ENCODE measurements at places on chromosomes 5 and 9.

DNA sequence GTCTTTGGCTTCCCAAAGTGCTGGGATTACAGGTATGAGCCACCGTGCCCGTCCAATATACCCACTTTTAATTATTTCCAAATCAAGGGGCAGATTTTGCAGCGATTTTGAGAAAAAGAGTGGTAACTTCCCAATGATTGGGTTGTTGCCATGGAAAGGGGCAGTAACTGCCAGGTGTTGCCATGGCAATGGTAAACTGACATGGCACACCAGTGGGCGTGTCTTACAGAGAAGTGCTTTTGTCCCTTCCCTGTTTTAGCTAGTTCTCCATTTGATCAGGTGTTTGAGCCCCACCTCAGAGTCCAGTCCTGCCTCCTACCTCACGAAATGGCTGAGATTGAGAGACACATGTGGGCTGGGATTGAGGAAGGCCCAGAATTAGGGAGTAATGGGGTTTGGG is 86.3 kb upstream of the IER5L start:
- DNase-seq = no peak

- DNase-seq = no peak
Observed at GRCh38 chr5:95727764-95728191, 3.4 kb upstream of the RHOBTB3 start.

GRCh38 chr5:67262206-67262605 is 65.6 kb upstream of the CD180 start:
- no peak for DNase-seq

- DNase-seq = no peak
Observed at GRCh38 chr5:135600152-135600570, 21.4 kb upstream of the CXCL14 start.

DNA sequence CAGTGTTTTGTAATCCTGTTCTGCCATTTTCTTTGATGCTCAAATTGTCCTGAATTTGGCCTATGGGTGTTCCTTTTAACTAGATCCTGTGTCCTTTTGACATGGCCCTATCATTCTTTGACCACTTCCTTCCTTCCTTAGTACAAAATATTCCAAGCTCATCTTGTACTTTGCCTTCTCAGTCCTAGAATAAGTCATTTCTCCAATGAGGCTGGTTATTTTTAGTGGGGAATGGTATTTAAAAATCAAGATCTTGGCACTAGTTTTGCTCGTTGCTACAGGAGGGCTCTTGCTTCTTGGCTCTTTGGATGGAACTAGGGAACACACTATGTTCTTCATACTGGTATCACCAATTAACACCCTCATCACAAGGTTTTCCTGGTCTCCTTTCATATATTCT is 108.1 kb downstream of the UNC13B start:
- no peak for DNase-seq

DNA sequence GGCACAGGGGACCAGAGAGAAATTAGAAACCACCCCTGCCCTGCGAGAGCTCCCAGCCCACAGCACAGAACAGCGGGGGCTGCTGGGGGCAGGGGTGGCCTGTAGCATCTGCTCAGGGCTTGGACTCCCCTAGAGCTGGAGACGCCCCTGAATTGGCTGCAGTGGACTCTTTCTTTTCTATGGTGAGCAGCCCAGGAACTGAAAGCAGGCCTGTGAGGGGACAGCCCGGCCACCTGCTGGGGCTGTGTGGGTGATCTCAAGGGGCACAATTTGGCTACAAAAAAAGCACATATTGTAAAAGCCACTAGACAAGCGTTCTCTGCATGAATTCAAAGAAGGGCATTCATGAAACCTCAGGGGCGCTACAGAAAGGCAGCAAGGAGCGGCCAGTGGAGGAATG is 57.5 kb upstream of the ICE1 start:
- DNase-seq = no peak

DNA sequence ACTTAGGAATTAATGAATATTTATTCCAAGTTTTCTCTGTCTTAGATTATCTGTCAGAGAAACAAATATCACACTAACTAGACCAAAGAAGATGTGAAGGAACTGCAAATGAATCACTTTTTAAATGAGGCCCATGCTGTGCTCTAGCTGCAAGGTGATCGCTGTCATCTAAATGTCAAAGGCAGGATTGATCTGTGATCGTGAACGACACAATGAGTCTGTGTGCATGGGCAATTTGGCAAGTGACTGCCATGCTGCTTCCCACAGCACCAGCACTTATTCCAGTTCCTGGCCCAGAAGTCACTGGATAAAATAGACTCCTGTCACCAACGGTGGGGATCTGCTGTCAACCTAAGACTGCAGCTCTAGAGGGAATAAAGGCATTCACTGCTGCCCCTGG is 141.2 kb downstream of the TRIM36 start:
- DNase-seq = no peak

DNA sequence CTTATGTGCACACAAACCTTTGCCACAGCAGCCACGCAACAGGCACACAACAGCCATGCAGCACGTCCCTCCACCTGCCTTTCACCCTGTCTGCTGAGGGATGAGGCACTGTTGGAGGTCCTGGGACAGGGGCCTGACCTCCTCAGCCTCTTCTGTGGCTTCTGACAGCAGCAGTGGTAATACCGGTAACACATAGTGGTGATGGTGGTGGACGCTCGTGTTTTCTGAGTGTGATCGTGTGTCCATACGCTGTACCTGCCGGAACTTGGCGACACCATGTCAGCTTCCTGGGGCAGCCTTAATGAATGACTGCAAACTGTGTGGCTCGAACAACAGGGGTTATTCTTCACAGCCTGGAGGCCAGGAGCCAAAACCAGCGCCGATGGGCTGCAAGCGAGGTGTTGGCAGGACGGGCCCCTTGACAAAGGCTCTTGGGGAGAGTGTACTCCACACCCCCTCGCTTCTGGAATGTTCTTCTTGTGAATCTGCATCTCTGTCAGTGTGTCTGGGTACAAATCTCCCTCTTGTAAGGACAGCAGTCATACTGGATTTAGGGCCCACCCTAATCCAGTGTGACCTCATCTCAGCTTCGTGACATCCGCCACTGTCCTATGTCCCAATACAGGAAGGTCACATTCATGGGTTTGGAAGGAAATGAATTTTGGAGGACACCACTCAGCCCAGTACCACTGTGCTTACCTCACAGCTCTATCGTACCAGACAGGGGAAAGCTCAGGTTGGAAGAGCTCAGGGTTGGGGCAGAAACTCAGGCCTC is 55.3 kb upstream of the EXOC3 start:
- DNase-seq = no peak

DNA sequence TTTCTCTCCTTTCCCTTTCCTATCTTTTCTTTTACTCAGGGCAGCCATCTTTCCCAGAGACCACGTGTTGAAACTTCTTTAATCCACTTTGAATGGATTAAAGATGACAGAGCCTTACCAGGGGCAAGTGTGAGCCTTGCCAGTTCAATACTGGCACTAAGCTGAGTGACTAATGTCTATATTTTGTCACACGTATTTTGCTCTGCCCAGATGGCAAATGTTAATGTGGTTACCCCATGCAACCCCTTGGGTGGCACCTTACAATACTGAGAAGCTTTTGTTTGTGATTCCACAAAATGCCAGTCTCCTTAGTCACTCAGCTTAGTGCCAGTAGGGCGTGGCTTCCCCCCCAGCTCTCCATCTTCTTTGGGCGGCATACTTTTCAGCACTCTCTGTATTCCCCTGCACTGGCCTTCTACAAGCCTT is 24.8 kb downstream of the ANXA1 start:
- DNase-seq = peak; percentile 79

DNA sequence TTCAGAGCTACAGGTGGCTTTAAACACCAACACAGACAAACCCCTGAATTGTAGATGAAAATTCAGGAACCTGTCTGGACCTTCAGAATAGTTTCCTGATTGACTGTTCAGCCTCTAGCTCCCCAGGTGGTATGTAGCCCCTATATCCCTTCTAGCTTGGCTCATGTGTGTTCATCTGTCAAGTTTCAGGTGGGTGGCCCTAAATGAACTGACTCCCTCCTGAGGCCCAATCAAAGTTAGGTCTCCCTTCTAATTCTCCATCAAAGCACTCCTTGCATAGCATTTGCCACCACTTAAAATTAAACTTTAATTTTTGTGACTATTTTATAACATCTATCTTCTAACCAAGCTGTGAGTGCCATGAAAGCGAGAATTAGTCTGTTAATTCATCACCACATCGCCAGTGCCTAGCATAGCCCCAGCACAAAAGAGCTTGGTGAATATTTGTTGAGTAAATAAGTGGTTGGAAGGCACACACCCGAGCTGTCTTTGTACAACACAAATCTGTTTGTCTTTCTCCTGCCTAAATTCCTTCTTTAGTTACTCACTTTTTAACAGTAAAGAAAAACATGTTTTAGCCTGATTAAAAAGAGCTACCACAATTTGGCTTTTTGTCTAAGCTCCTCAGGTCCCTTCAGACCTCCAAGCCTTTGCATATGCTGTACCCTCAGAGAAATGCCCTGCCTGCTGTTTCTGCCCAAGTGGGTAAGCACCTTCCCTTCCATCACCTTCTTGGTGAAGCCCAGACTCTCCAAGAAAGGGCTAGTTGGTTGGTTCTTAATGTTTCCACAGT is 138.1 kb upstream of the HMHB1 start:
- no peak for DNase-seq

DNA sequence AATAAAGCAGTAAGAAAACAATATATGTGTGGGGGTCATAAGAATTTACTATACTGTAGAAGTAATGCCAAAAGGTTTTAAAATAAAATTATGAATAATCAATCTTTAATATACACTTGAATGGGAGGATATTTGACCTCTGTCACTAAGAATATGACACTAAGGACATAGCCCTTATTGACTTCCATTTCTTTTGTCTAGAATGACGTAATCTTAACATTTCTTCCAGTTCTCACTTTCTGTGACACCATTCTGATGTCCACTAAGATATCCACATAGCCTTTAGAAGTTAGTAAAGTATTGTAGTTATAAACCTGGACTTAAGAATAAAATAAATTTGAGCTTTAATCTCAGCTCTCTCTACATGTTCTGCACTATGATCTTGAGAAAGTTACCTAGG is 1050.7 kb downstream of the TLE4 start:
- no peak for DNase-seq

GRCh38 chr5:79653843-79654242 is 35.8 kb upstream of the CMYA5 start:
- peak; percentile 63 for DNase-seq

GRCh38 chr5:44932922-44933585 is 124.3 kb downstream of the MRPS30 start:
- no peak for DNase-seq

DNA sequence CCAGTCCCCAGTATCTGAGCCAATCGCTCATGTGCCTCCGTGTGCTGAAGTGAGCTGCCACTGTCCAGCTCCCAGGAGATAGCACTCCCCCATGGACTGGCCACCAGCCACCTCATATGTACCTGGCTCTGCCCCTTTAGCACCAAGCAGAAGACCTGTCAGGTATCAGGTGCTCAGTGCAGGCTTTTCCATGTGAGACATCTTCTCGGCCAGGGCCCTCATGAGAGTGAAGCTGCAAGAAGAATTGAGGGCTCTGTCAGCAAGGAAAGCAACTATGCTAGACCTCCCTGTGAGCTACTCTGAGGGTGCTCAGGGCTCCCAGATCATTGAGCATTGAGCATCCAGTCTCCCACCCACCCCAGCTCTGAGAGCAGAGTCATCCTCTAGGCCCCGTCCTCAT is 264.2 kb upstream of the ADAMTS16 start:
- DNase-seq = no peak

All from Caki2 (cell line).